ENCODE measurements at places on chromosomes 5 and 9.

DNA sequence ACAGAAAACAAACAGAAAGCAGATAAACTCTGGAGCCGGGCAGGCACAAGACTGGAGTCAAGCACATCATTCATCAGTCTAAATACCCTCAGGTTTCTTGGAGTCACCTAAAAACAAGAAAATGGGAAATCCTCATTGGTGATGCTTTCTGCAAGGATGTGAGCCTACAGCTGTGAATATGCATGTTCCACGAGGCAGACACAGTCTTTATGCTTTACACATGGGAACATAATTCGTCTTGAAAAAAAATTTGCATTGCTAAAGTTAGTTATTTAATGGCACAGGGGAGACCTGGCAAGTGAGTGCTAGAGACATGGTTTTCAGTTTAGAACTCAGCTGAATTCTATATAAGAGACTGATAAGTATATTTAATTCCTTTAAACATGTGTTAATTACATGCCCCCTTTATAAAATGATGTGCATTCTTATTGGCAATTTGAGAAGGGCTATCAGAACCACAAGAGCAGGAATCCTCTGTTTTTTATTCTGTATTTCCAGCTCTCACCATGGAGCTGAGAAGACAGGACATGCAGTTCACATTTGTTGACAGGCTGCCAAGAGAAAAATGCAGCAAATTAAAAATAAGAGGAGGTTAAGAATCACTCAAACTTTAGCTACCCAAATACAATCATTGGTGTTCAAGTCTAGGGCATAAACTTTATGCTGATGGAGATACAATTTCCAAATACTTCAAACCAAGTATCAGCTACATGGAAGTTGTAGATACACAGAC, 438.0 kb upstream of the MPDZ start:
- no peak for DNase-seq

- peak; percentile 26 for DNase-seq
Observed at GRCh38 chr9:37669232-37669631, 18.5 kb downstream of the FRMPD1 start.

DNA sequence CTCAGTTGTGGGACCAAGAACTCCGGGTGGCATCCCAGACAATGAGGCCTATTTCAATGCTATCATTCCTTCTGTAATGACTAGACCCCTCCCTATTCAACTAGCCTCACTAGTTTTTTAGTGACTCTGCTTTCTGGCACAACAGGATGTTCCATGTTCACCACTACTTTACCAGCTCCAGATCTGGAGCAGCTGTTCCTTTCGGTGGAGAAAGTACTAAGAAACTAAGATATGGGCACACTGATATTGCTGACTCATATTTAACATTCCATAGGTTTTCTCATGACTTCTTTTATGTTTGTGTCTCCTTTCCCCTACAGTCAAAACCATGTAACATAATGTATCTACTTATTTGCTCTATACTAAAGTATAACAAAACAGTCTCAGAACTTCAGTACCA, 24.1 kb downstream of the IL33 start:
- no peak for DNase-seq

- DNase-seq: no peak
Observed at GRCh38 chr9:128927731-128928411, 7.1 kb downstream of the PHYHD1 start.

DNA sequence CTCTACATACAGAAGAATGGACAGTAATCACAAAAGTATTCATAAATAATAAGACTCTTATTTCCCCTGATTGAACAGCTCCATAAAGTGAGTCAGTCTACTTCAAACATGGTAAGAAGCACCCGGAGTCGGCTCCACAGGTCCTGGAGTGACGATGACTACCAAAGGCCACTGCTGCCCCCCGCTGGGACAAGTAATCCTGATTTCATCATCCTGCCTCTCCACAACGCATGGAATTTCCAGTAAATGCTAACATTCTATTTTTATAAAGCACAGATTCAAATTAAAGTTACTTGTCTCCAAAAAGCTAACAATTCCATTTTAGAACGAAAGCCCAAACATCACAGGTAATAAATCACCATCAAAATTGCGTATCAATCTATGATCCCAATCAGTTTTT, 16.2 kb downstream of the ATPSCKMT start:
- no peak for DNase-seq

DNA sequence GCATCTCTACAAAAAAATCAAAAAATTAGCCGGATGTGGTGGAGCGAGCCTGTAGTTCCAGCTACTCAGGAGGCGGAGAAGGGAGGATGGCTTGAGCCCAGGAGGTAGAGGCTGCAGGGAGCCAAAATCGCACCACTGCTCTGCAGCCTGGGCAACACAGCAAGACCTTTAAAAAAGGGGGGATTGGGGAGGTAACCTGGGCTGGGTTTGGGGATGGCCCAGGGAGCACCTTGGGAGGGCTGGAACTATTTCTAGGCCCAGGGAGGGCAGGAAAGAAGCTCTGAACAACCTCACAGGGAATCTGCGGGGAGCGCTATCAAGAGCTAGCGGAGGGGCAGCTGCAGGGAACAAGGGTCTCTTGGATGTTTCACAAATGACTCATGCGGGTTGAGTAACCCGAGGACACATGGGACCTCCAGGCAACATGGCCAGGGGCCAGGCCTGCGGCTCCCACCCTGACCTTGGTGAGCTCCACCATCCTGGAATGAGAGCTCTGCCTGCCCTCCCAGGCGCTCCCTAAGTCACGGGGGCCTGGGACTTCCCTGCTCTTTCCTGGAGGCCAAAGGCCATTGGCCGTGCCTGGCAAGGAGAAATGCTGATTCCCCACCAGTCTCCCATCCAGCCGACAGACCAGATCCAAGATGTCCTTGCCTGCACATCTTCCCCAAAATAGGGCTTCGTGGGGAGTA, 23.4 kb downstream of the SARDH start:
- DNase-seq: no peak

- DNase-seq: no peak
Observed at GRCh38 chr5:58849921-58850667, 267.2 kb downstream of the RAB3C start.

DNA sequence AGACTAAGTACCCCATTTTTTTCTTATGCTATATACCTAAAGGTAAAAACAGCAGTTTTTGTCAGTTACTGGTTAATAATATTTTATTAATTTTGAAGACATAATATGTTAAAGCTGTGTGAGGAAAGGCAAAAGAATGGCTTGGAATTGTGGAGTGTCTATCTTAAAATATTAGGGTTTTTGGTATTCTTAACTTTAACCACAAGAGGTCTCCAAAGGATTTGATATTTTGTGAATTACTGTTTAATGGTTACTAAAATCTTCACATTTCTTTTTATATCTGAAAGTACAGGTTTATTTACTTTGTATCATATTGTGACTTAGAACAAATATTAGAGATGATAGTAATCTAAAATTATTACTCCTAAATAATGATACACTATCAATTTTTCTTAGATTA, 32.0 kb upstream of the DHFR start:
- no peak for DNase-seq

DNA sequence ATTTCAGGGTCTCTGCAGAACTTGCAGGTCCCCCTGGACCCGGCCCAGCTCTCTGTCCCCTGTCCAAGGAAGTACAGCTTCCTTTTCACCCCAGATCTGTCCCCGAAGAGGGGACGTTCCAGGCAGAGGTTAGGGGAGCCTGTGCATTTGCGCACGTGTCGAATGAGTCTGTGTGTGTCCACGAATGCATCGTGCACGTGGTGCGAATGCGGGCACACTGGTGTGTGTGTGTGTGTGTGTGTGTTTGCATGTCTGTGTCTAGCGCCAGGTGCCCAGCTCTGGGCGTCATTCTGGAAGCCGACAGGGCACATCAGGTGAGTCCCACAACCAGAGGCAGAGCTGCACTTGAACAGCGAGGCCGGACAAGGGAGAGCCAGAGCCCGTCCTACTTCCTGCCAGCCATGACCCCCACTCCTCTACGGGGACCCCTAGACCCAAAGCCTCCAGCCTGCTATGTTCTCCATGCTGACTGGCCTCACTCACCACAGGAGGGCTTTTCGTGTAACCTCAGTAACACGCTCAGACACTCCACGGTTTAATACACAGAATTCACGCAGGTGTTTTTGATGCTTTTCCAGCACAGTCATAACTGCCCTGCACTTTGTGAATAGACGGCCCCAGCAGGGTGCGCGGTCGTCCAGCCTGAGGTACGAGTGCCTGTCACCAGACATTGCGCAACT, 41.3 kb upstream of the CACNA1B start:
- no peak for DNase-seq

GRCh38 chr5:133249593-133249992, 197.8 kb downstream of the HSPA4 start:
- no peak for DNase-seq

DNA sequence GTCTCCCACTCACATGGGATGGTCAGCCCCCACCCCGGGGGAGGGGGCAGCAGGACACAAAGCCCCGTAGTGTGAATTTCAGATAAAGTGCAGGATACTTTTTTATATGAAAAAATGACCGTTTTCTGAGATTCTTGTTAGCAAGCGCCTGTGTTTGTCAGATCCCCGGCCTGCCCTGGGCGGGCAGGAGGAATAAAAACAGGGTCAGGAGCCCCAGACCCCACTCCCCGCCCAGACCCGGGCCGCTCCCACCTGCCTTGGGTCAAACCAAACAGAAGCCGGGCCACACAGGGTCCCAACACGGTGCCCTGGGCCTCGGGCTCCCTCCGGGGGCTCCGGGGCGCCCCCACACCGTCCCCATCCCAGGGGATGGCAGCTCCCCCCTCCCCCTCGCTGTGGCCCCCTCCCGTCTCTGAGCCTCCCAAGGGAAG, 13.5 kb upstream of the NRARP start:
- no peak for DNase-seq

- DNase-seq: no peak
Observed at GRCh38 chr5:4873652-4874051, 266.5 kb upstream of the ADAMTS16 start.

DNA sequence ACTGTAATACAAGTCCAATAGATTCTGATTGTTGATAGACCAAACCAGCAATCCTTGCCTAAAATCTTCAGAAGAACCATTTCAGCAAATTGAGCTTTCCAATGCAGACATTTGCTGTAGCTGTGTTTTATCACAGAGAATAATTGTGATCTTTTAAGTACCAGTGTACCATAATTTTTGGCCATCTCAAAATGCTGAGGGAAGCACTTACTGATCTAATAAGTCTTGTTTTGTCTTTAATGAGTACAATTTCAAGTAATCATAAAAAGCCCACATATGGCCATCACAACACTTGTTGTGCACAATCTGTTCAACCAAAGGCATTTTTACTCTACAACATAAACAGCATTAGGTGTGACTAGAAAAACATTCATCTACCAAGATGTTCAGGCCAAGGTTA, 159.9 kb downstream of the FBXL17 start:
- no peak for DNase-seq

DNA sequence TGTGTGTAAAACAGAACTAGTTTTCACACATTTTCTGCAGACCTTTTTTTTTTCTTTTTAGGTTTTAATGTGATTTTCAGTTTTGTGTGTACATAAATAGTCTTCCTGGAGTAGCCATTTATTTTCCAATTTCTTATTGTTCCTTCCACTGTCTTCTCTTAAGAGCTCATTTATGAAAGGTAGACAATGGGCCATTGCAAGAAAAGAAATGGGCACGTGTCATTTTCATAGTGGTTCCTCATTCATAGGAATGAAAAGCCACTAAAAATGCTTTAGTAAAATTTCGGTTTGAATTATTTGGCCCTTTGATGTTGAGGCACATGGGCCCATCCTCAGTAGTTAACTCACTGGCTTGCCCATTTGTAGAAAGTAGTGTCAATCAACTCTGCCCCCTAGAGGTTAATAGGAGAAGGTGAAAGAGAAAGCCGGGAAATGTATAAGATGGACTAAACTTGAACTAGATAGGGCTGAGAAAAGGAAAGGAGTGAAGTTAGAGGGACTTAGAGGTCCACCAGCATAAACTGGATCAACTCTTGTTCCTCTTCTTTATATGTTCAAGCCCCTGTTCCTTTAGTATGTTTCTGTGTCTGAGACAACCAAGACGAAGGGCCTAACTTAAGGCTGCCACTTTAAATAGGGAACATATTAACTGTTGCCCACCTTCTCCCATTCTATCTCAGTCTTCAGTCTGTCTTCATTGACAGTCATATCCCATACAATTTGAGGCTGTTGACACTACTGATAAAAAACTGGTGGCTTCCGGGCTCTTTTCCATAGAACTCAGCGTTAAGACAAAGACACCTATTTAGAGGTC, 72.6 kb downstream of the SMARCA2 start:
- peak; percentile 16 for DNase-seq

DNA sequence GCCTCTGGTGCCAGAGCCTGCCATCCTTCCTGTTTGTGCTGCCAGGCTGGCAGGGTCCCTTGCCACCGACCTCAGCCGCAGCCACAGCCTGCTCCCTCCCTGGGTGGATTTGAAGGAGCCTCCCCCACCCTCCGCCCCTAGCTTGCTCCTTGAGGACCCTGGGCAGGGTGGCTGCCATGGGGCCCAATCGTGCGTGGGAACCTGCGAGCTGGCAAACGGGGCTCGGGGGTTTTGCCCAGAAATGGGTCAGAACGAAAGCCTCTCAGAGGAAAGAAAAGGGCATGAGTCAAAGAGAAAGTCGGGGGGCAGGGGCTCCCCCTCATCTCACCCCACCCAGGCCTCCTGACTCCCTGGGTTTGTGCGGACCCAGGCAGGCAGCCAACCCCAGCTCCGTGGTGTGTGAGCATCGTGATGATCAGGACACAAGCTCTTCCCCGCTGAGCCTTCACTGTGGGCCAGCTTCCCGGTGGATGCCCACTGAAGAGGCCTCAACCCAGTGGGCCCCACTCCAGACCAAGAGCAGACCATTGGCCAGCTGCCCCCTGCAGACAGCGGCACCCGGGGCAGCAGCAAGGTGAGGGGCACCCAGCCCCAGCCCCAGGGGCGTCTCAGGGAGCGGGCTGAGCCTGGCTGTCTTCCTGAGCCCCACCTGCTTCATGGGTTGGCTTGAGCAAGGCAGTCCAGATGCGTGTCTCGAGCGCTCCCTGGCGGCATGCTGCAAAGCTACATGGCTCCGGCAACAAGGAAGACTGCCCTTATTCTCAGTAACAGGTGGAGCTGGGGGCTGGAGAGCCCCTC, 3.0 kb upstream of the FUT7 start:
- DNase-seq: peak; percentile 40

DNA sequence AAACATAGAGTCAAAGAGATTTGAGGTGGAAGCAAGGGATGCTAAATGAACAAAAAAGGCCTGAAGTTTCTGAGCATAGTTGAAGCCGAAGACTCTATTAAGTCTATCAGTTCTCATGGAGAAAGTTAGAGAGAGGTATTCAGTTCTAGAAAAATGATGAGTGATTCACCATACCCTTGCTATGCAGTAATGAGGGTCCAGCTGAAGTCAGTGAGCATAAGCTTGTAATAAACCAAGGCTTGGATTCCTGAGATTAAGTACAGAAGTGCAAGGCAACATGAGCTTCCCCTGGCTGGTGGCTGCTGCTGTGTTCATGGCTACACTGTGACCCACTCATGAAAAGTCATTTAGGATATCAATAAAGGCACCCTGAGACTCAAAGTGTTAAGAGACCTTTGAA, 129.7 kb upstream of the MTAP start:
- DNase-seq: no peak

- no peak for DNase-seq
Observed at GRCh38 chr9:128389395-128390149, 18.4 kb downstream of the URM1 start.

- no peak for DNase-seq
Observed at GRCh38 chr9:76729980-76730737, 34.1 kb upstream of the PCA3 start.

Measured in epithelial cell of prostate (primary cell).